ENCODE measurements at places on chromosomes 7 and 10.
A peak's percentile ranks its signal among the peaks of the same experiment; 100 is the strongest.

DNA sequence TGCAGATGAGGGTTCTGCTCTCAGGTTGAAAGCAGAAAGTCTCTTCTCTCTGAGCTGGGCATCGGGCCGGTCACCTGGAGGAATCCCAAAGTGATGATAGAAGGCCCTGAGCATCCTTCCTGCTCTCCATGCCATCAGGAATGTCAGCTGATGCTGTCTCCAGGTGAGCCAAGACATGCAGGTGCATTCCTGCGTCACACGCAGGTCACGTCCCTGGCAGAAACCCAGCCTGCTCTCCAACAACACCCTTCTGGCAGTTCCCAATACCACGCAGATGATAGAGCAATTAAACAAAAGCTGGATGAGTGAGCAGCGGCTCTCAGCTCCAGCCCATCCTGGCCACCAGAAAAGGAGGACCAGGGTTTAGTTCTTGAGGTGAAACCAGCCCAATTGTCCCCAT, 6.9 kb upstream of the WIPI2 start:
- no peak for DNase-seq

GRCh38 chr7:72441791-72442190, 29.7 kb upstream of the CALN1 start:
- DNase-seq: no peak

DNA sequence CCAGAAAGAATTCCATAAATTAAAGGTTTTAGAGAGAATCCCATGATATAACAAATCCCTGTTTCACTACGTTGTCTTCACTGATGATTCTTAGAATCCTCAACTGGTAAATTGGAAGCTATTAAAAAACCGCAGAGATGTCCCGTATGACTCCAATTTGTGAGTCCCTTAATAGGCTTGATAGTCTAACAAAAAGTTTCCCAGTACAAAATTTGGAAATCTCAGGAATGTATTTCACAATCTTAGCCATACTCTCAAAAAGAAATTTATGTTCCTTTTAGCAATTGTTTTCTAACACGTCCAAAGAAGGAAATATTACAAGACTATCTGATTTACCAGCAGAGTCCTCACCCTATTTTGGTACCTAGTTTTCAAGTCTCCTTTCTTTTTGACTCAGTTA, 2.5 kb downstream of the TES start:
- no peak for DNase-seq

DNA sequence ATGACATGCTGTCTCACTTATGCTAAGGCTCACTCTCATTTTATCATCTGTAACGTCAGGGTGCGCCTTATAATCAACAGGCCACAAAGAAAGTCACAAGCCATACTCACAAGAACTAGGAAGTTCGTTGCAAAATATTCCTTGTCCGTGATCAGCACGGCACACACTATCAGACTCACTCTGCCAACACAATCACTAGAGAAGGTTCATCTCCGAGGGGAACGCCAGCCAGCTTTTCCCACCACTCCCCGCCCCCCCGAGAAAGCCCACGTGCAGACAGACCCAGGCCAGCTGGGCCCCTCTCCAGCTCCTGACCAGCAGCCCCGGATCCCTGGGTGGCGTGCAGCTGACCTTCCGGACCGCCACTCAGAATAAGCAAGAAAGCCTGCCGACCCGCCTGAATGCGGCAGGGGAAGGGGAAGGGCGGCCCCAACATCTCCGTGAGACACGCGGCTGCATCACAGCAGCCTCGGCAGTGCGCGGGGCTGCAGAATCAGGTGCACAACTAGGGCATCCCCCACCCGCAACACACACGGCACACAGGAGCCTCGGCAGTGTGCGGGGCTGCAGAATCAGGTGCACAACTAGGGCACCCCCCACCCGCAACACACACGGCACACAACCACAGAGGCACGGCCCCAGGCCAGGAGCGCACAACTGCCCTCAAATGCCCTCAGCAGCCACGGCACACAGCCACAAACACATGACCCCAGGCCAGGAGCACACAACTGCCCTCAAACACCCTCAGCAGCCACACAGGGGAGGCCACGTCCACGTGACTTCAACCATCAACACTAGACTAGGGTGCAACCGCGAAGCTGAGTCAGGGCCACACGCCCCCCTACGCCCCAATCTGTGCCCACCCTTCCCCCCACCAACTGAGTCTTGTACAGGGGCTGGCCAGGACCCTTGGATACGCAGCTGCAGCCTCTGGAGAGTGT, 2.5 kb upstream of the GPR146 start:
- DNase-seq: peak; percentile 21

DNA sequence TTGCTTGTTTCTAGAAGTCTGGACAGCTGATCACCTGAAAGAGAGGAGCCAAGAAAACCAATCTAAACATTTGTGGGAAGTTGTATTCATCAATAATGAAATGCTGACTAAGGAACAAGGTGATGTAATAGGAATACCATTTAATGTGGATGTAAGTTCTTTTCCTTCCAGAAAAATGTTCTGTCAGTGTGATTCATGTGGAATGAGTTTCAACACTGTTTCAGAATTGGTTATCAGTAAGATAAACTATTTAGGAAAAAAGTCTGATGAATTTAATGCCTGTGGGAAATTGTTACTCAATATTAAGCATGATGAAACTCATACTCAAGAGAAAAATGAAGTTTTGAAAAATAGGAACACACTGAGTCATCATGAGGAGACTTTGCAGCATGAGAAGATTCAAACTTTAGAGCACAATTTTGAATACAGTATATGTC, 39.8 kb upstream of the ZNF37A start:
- no peak for DNase-seq

GRCh38 chr10:123249894-123250293, 95.7 kb downstream of the BUB3 start:
- DNase-seq: no peak
